SHP77 treated with DMSO at 0.1 percent for 48 hours (cell line): ENCODE measurements at places on chromosomes 5 and 9.
A peak's percentile ranks its signal among the peaks of the same experiment; 100 is the strongest.

GRCh38 chr5:31561946-31562345 is 29.8 kb downstream of the C5orf22 start:
- DNase-seq: no peak

DNA sequence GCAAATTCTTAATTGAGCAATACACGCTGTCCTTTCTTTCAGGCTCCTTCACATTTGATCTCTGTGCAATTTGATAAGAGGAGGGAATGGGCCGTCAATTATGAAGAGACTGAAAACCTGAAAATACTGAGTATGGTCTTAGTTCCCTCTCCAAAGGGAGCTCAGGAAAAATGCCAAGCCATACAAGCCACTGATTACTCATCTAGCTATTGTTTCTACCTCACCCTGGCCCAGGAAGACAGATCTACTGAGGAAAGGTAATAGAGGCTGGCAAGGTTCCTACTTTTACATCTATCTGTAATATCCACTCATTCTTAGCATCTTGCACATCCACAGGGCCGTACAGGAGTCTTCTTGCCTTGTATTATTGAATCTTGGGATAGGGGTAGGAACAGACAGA is 23.7 kb upstream of the TNC start:
- DNase-seq: no peak

DNA sequence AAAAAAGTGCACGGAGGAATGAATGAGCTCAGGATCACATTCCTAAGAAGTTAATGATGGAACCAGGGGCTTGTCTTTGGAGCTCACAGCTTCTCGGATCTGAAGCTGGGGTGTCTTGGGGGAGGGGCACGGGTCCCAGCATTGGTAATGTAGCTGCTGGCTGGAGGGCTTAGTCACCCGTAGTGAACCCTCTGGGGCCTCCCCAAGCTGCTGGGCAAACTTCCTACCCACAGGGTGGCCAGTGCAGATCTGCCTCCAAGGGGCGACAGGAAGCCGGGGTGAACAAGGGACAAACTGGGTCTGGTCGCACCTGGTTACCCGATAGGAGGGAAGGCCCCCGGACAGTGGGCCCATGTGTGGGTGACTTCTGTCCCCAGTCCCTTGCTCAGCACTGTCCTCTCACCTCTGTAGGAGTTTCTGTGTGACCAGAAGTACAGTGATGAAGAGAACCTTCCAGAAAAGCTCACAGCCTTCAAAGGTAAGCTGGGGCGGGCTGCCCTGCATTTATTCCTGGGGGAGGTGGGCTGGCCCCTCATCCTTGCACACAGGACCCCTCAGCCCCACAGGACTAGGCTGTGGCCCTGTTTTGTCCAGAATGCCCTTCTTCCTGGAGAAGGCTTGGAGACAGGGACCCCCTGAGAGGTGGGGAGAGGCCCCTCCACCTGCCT is 14.1 kb upstream of the NUP214 start:
- DNase-seq: no peak

DNA sequence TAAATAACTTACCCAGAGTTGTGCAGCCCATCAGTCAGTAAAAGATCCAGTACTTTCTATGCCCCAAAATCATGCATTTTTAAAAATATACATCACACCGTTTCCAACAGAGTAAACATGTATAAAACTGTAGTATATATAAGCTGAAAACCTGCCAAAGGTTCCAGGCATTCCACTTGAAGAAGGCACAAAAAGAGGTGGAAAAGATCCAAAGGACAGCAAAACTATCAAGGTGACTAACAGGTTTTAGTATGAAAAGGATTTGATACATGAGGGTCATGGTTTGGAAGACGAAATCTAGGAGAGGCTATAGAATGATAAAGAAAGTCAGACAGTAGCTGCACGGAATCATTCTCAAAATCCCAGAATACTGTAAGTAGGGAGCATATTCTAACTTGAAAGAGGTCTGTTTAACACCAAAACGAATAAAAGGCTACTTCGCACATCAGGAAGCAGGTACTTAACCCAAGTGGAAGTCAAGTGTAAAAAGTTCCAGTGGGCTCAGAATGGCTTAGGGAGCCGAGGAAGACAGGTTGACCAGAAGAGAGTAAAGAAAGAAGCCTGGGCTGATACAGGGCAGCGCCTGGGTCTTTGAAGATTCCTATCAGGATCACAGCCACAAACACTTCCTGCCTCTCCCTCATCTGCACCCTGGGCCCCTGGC is 207.2 kb downstream of the ADAMTS12 start:
- no peak for DNase-seq

- DNase-seq: no peak
These were observed 24.5 kb upstream of the CRB2 start for GRCh38 chr9:123331346-123332060.

DNA sequence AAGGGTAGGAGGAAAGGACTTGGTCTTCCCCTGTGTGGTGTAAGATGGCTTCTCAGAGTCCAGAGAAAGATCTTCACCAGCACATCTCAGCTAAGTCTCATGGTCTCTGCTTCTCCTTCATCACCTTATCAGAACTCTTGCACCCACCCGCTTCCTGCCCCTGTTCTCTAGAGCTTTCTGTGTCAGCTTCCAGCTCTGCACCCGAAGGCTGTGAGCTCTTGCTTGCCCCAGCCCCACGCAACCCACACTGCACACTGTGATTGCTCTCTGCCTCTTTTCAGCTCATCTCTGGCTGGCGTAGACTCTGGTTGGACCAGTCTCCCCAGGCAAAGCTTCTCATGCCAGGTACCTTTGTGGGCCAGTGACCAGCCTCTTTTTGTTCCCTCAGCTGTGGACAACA is 93.2 kb upstream of the RAPGEF1 start:
- no peak for DNase-seq

DNA sequence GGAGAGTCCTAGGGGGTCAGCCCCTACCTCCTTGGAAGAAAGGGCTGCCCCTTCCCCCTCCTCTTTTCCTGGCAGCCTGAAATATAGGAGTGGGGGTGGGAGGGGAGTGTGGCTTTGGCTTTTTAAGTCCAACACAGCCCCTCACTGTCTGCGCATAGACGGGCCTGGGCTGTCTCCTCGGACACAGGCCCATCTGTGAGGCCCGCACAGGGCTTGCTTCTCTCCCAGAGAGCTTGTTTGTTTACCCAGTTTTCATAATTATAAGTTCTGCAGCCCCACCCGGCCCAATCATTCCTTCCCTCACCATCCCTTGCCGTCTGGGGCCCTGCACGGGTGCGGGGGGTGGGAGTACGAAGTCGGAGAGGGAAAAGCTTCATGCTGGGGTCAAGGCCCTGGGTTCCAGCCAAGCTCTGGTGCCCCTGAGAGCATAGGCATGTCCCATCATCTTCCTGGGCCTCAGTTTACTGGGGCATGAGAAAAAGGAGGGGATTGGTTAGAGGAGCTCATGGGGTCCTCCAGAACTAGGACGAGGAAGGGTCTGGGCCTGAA is 54.0 kb upstream of the STXBP1 start:
- no peak for DNase-seq

DNA sequence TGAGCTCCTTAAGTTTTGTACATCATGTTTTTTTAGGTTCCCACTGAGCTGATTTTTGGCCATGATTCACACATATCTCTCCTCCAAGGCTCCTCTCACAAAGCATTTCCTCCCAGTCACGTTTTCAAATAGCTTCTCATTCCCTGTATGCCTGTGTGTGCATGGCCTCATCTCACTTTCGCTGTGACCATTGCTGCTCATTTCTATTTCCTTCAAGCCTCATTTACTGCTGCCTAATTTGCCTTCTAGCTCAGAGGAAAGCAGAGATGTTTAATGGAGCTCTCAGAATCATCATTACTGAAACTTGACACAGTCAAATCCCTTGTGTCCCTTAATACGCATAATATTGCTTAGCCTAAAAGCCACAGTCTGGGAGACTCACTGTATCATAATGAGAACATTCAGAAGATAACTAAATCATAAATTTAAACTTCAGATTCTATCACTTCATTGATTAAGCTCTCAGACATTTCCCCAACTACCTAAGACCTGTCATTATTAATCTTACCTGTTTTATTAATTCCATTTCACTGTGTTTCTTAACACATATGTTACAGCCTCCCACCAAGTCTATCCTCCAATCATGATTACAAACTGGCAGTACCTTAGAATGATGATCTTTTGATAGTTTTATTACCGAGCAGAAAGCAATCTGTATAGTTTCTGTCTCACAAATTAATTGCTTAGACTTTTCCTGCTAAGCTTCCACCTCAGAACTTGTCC is 278.3 kb upstream of the PTGER4 start:
- DNase-seq: no peak

DNA sequence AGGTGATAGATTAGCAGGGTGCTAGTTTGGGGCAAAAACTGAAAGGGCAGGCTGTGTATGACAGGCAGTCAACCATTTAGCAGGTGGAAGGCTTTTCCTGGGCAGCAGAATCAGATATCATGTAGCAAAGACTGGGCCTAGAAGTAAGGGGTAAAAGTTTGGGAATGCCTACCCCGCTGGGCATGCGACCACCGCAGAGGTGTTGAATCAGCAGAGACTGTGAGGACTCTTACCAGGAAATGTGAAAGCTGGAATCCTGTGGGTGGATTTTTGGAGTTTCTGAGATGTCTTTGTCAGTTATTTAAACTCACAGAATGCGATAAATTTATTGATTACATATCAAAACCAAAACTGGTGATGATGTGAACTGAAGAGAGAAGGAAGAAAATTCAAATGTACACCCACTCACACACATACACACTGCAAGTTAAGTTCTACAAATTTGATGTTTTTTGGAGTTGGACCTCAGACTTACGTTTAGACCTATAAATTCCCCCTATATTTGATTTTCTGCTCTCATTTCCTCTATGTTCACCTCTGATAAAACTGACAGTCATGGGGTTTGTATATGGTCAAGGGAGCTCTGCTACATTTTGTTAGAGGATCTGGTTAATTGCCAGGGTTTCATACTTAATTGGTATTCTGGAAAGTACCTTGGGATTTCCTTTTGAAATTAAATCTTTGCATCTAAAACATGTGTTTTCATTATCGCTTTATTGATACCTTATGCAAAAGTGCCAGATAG is 333.6 kb downstream of the CSNK1G3 start:
- DNase-seq: no peak

- peak; percentile 64 for DNase-seq
These were observed 536 bp downstream of the PCDHAC1 start for GRCh38 chr5:140926443-140927227.

GRCh38 chr5:122120493-122120892 is 8.9 kb upstream of the ZNF474 start:
- DNase-seq: no peak

- no peak for DNase-seq
These were observed 297.7 kb downstream of the DEPDC1B start for GRCh38 chr5:60402161-60402785.

- no peak for DNase-seq
These were observed 65.2 kb downstream of the RETREG1 start for GRCh38 chr5:16551628-16552027.

- no peak for DNase-seq
These were observed 65.7 kb upstream of the SHB start for GRCh38 chr9:38134611-38135237.

DNA sequence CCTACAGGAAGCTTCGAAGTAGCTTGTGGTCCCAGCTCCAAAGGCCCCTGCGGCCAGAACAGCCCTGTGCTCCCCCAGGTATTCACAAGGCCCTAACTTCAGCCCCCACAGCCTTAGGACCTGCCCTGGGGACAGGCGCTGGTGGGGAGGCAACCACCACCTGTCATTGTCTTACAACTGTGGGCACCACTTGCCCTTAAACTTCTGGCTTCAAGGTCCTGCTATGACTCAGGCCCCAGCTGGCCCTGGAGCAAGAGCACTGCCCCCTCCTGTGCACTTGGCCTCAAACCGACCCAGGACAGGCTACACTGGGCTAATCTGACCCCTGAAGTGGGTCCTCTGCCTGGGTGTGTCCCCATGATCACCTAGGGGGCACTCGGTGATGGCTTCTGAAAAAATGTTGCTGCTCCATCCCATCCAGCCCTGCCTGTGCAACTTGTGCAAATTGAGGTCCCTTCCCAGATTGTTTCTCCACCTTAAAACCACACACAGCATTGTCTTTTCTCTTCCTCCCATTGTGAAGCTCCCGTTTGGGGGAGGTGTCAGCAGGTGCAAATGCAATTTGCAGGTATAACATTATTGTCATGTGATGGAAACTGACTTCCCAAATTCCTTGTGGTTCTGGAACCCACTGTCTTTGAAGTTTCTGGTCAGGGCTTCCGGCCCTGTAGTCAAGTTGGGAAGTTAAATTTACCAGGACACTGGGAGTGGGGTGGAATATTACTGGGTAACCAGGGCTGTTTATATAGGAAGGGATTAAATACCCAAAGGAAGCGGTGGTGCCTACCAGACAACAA is 1.1 kb upstream of the PROB1 start:
- DNase-seq: no peak

DNA sequence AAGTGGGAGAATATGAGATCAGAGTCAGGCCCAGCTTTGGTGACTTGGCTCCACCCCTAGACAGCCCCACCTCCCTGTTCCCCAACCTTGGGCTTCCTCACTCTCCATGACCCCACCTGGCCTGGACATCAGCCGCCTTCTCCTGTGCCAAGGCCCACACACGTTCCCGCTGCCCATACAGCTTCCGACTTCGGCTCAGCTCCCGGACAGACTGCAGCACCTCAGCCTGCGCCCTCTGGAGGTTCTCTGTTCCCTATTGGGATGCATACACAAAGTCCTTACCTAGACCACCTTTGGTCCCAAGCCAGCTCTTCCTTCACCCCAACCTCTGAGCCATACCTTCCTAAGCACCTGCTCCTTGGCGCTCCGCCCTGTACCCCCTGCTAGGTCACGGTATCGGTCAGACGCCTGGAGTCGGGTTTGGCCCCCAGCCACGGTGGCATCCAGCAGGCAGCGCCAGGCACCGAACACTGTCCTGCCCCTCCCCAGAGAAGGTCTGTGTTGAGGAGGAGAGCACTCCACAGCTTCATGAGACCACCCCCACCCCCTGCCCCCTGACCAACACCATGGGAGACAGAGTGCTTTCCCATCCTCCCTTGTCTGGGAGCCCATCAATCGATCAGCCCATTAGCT is 2.0 kb downstream of the FCHSD1 start:
- DNase-seq: no peak
